Non-pigmented ciliary epithelial cell (primary cell): ENCODE measurements at places on chromosomes 1 and 21.

DNA sequence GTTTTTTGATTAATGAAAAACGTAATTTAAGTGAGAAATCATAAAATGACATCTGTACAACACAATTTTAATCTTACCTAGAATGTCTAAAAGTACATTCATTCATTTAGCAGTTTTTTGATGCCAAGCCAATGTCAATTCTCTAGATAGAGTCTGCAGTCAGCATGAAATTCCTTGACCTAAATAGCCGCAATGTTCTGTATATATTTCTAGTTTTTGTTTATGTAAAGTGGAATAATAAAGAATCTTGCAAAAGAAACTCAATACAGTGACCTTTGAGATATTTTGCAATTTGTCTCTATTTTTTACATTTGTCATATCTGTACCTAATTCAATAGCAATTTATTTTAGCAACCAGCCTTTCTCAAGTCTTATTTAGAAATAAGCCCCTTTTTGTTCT is 176.0 kb downstream of the ATP6V1G3 start:
- no peak for DNase-seq

GRCh38 chr1:233791372-233791703 is 113.1 kb upstream of the SLC35F3 start:
- DNase-seq: no peak

GRCh38 chr1:22628698-22629444 is 7.6 kb upstream of the C1QA start:
- DNase-seq: no peak

DNA sequence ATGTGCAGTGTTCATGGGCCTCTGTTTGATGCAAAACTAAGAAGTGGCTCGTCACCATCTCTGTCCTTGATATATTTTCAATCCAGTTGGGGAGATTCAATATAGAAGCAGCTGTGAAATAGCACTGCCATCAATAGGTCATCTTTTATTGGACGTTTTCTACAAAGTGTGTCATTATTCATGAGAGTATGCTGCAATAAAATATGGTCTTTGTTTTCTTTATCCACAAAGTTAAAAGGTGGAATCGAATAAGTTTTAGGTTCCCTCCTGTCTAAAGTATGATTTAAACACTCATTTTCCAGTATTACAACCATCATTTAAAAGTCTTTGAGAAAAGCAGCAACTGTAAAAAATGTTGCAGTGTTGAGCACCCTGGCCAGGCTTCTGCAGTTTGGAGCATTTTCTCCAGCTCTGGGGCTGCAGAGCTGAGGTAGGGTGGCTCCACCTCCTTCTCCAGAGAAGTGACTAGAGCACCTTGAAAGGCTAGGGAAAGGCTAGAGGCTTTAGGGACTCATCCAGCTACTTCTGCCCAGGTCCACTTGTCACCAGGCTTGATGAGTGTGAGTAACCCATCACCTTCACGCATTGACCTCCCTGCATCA is 56.5 kb upstream of the DNAH14 start:
- DNase-seq: no peak

DNA sequence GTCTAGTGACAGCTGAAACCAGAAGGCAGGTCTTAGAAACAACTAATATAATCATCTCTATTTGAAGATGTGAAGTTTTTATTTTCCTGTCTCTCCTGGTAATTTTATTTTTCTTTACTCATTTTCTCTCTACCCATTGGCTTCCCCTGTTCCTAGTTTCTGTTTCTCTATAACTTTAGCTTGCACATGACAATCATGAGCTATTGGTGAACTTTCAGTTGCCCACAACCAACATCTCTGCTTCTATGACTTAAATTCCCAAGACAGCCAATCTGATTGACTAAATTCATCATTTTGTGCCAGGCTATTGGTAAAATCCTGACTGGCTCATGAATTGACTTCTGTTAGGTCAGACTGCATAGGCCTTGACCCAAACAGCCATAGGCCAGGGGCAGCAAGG is 13.7 kb upstream of the ACADM start:
- no peak for DNase-seq

- DNase-seq: no peak
Observed at GRCh38 chr1:109763646-109764415, at the start of gene EPS8L3. TSS of gene EPS8L3 (minus strand) at chr1:109763923. CDS start at chr1:109761749, 2,174 bp downstream.

- DNase-seq: no peak
Observed at GRCh38 chr1:183235503-183235902, 49.4 kb downstream of the LAMC2 start.

- no peak for DNase-seq
Observed at GRCh38 chr1:8722366-8722765, 95.1 kb downstream of the RERE start.

- no peak for DNase-seq
Observed at GRCh38 chr1:19416921-19417470, 68.3 kb downstream of the CAPZB start.

DNA sequence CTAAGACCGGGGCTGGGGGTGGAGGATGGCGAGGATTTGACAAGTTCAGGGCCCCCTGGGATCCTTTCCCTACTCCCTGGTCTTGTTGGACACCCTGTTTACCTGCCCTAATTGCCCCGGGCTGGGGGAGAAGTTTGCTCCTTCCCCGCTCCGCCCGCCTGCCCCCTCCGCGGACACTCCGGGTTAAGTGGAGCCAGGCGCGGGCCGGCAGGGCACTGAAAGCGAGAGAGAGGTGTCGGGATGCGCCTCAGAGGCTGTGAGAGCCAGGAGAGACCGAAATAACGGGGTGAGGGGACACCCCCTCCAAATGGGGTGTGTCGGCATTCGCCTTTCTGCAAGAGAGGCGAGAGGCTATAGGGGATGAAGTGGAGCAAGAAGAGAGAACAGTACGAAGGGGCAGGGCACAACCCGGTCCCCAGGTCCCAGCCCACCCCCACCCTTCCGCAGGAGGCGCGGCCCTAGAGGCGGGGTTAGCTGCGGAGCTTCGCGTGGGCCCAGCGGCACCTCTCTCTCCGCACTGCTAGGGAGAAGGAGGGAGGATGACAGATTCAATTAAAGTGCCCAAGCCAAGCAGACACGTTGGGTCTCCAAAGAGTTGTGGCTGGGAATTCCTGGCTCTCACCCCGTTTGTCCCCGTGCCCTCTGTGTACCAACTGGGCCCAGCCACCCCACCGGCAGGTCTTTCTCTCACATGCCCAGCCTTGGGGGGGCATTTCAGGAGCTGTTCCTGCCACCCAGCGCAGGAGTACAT is 3.8 kb downstream of the EFNA3 start:
- DNase-seq: no peak

- DNase-seq: no peak
Observed at GRCh38 chr21:44993321-44994046, 53.7 kb downstream of the SLX9 start.

GRCh38 chr1:113768916-113769600 is 9.8 kb upstream of the PHTF1 start:
- no peak for DNase-seq

DNA sequence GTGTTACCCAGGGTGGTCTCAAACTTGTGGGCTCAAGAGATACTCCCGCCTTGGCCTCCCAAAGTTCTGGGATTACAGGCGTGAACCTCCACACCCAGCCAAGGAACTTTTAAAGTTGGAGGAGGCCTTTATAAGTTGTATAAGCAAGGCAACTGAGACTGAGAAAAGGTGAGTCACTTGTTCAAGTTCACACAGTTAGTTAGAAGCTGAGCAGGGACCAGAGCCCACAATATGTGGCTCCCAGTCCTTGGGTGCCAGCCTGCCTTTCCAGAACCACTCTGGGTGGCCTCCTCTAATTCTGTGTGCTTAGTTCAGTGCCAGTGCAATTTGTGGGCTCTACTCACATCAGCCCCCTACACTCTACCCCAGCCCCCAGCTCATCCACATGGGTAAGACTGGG is 3.7 kb downstream of the RAB25 start:
- no peak for DNase-seq
